ENCODE measurements at places on chromosomes 16 and 17.

DNA sequence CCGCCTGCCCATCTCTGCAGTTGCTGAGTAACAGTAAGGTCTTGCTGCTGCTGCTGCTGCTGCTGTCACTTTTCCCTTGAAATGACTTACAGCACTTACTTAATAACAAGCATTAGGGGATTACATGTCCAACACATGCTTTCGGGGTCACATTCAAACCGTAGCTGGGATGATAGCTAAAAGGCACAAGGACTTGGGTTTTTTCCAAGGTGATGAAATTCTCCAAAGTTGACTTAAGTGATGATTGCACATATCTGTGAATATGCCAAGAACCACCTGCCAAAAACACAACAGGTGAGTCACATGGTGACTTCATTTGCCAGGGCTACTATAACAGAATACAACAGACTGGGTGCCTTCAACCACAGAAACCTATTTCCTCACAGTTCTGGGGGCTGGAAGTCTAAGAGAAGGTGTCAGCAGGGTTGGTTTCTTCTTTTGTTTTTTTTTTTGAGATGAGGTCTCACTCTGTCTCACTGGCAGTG lies 121.9 kb upstream of the TNRC6C start:
- peak; percentile 17 for DNase-seq

DNA sequence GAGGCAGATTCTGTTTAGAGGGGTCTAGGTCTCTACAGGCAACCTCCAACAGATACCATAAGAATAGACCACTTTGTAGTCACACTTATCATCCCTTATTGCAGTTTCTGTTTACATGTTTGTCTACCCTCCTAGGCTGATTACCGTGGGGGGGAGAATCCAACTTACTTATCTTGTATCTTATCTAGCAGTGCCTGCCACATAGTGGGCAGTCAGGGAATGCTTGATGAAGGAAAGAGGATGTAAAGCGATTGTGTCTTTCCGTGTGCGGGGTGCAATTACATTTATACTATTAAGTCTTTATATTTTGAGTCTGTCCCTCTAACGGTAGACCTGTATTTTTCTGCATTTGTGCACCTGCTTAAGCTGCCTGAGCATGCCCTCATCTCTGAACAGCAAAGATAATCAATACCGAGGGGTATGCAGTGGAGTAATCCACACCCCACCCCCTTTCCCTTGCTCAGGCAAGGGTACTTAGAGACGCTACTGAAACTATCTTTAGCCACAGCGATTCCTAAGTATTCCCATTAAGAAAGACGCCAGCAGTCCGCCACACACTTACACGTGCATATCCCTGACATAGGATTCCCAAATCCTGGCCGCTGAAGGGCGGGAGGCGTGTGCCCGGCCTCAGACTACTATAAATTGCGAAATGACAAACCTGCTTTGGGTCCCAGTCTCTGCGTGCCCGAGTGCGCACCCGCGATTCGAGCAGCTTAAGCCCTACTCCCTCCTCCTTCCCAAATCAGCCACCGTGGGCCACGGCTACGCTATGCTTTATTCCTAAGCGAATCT lies 635 bp upstream of the AATF start:
- DNase-seq, result no peak

DNA sequence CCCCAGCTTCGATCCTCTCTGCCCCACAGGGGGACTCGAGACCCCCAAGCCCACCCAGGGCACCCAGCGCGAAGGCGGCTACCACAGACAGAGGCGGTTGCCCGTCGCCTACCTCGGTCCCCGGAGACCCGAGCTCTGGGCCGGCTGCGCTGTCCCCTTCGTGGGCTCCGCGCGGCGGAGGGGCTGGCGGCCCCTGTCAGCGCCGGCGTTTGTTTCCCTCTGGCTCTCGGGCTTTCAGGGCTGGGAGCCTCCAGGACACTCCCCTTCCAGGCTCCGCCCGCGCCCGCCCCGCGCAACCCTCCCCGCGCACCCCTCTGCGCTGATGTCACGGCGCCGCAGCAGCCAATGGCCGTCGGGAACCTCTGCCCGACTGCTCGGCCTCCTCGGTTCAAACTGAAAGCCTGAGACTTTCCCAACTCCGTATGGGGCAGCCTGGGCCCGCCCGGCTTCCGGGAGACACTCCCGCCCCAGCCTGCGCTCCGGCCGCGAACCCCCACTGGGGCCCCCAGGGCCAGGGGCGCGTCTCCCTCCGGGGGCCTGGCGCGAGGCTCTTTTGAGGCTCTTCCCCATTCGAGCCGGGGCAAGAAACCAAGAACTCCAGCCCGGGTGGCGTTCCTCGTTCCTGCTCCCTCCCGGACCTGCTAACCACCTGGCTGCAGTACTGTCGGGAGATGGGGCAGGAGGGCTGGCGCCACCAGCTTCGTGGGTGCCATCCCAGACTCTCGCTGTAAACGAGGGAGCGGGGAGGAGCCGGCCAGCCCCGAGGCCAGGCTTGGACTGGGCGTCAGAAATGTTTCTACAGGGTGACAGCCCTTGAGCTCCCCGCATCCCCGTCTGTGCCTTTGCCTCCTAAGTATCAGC lies at the start of gene CDC42EP4:
TSS of gene CDC42EP4 (minus strand) at position 221 of the 861 bp plus-strand sequence. CDS start 25,501 bp downstream, outside the sequence.
- DNase-seq, result peak; percentile 87

GRCh38 chr17:58889928-58890327 lies 134.3 kb downstream of the PPM1E start:
- DNase-seq, result no peak

DNA sequence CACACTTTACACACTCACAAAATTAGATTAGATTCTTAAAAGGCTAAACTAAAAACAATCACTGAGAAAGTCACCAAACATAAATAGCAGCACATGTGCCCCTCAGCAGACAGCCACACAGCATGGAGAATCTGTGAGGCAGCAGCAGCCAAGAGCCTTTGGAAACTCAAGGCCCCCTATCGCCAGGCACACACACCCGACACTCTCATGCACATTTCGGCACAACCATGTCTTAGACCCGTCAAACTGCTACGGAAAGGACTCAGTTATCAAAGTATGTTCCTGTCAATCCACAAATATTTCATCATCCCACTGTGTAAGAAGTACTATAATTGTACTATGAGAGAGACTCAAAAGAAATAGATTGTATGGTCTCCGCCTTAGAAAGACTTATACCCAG lies 20.9 kb downstream of the UBE2O start:
- no peak for DNase-seq

- DNase-seq, result no peak
Measured at GRCh38 chr16:56493126-56493525, 26.7 kb downstream of the BBS2 start.

- no peak for DNase-seq
Measured at GRCh38 chr16:86195863-86196630, 297.1 kb downstream of the IRF8 start.

DNA sequence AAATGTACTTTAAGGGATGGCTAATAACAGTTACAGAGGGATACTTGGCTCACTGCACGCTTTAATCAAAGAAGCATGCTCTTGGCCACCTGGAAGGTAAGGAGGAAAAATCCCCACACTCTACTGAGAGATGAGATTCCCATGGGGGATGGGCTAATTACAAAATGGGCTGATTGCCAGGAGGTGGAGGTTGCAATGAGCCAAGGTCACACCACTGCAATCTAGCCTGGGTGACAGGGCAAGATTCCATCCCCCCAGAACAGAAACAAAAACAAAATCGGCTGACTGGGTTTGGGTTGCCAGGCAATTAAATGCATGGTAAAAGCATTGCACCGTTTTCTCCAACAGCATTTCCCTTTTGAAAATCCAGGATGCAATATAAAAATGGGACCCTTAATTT lies 18.0 kb downstream of the N4BP1 start:
- no peak for DNase-seq

DNA sequence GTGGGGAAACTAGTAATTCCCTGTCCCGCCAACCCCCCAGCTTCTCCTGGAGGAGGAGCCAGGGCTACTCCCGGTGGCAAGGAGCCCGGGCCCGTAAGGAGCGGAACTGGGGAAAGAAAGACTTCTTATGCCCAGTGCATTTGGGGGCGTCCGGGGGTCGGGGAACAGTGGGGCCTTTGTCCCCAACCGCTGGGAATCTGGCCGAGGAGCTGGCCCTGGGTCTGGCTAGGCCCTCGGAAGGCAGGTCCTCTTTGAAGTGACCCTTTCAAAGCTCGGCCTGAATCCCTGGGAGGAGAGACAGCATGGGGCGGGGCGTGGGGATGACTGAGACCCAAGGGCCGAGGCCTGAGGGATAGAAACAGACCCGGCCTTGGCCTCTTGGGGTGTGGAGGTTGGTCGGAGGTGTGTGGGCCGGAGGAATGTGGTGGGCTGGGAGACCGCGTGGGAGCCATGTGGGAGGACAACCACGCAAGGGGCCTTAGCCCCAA lies 6.0 kb downstream of the ARHGAP23 start:
- DNase-seq, result no peak

GRCh38 chr17:17079761-17080160 lies 37.5 kb downstream of the MPRIP start:
- no peak for DNase-seq

DNA sequence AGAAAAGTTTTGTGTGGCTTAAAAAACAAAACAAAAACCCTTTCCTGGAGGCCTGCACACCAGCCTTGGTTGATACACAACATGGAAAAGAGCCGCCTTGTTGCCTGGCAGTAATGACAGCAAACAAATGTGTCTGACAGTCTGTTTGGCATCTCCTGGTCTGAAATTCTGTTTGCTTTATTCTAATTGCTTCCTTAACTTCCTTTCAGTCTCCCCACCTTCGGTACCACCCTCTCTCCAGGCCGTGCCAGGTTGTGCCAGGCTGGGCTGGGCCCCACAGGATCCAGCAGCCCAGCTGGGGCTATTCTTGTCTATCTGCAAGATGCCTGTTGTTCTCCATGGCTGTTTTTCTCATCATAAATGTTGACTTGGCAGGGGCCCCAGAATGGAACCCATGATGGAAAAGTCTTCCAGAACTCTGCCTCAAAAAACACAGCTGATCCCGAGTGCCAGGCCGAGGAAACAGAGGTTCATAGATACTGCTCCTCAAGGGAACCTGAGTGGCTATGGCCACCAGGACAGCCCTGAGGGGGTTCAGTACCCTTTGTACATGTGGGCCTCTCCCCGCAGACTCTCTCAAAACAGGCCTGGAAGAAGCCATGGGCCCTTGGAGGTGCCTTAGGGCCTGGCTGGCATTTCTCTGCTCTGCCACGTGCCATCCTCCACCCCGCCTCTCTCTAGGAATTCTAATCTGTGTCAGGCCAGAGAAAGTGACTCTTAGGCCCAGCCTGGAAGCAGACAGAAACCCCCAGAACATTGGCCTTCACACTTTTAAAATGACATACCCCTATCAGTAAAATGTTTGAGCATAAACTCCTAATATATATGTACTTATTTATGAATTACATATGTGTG lies 50.5 kb downstream of the YPEL2 start:
- DNase-seq, result no peak

GRCh38 chr16:371515-372301 lies 1.4 kb upstream of the MRPL28 start:
- no peak for DNase-seq

DNA sequence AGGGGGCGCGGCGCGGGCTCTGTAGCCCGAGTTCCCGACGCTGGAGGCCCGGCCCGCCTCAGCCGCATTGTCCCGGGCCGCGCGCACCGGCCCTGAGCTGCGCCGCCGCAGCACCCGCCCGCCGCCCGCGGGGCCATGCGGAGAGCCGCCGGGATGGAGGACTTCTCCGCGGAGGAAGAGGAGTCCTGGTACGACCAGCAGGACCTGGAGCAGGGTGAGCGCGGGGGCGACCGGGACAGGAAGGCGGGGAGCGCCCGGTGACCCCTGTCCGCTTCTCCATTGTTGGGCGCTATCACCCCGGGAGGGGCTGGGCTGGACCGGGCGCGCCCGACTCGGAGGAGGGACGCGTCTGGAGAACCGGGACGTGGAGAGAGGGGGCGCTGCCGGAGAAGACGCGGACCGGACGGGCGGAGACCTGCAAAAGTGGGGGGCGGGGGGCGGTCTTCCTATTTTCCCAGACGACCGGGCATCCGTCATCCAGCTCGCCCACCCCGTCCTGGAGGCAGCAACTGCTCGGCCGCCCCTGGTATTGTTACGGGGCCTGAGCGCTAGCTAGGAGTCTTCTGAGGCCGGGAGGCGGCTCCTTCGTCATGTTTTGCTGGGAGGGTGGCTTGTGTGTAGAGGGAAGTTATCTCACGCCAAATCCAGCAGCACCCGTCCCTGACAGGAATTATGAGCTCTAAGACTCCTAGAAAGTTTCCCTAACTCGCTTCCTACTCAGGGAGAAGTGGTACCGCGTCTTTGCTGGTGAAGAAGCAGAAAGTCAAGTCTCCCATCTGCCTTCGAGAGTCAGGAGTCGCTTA lies 678 bp downstream of the CDR2L start:
- DNase-seq, result no peak

DNA sequence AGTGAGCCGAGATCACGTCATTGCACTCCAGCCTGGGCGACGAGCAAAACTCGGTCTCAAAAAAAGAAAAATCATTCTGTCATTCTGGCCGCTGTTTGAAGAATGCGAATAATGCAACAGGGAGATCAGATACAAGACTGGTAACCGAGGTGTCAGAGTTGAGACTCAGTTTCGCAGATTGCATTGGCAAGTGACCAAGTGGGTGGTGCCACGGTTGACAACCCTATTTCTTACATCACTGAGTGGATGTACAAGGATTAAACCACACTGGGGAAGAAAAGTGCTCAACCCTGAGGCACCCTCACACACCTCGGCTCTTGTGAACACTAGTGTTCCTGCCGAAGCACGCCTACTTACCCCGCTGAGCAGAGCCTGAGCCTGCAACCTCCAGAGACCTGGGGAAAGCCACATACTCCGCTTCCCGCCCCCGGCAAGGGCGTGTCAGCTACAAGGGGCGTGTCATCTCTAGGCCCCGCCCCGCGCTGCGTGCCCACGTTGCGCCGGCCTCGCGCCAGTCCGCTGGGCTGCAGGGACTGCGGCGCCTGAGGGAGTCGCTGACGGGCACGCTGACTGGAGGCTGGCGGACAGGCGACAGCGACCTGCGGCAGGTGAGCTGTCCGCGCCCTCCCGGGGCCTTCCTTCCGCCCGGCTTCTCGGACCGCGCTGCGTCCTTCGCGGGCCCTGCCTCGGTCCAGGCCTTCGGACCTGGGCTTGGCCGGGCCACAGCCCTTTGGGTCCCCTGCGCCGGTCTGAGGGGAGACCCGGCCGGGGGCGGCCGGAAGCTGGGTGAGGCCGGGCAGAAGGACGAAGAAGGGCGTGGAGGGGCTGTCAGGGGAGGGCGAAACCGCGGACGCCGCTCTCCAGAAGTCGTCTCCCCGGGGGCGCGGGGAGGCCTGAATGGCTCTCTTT lies at the start of gene HMOX2:
TSS of gene HMOX2 (plus strand) at position 519 of the 909 bp plus-strand sequence. CDS start 29,127 bp downstream, outside the sequence.
- DNase-seq, result peak; percentile 93

GRCh38 chr17:79799538-79800324 lies 2.9 kb upstream of the CBX8 start:
- no peak for DNase-seq
